Ureter (tissue), 1 donor: ENCODE measurements at places on chromosomes 2 and 18.

- no peak for DNase-seq
Observed at GRCh38 chr18:9988665-9989064, 74.8 kb downstream of the VAPA start.

GRCh38 chr2:142937347-142937746, 59.9 kb downstream of the KYNU start:
- DNase-seq: no peak

DNA sequence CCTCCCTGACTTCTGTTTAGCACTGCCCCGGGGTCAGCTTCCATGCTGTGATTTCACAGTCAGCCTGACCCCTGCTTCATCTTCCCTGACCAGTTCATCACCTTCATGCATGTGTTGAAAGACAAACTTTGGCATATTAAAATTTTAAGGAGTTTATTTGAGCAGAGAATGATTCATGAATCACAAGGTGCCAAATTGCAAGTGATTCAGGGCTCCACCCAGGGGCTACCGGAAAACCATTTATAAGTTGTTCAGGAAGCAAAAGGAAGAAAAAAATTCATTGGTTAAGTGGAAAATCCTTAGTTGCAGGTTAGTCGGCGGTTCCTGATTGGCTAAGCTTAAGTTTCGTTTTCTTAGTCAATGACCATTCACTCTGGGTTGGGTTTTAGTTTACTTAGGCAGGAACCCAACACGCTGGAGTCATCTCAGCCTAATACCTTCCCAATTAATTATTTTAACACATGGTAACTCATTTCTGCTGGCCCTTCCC, 10.6 kb downstream of the IL1F10 start:
- DNase-seq: peak; percentile 66

- no peak for DNase-seq
Observed at GRCh38 chr2:41725901-41726300, 321.9 kb upstream of the PKDCC start.

DNA sequence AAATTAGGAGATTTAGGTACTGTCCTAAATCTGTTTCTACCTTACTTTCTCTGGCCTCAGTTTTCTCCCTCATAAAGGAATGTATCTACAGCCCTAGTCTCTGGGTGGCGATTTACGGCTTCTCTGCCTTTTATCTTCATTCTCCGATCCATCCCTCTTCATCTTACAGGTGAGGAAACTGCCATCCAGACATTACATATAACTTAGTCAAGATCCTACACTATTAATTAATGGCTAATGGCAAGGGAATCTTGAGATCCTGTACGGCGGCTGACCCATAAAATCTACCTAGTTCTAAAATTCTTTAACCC, 386 bp upstream of the YIPF4 start:
- no peak for DNase-seq

DNA sequence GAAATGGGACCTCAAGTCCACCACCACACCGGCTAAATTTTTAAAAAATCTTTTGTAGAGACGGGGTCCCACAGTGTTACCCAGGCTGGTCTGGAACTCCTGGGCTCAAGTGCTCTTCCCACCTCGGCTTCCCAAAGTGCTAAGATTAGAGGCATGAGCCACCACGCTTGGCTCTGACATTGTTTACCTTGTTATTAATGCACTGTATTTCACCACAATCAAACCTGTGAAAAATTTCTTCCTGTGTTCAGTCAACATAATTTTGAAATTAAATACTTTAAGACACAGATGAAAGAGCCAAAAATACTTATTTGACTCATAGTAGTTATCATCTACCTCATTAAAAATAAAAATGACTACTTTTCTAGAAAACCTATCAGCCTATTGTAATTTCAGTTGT, 16.0 kb upstream of the FAM124B start:
- no peak for DNase-seq

DNA sequence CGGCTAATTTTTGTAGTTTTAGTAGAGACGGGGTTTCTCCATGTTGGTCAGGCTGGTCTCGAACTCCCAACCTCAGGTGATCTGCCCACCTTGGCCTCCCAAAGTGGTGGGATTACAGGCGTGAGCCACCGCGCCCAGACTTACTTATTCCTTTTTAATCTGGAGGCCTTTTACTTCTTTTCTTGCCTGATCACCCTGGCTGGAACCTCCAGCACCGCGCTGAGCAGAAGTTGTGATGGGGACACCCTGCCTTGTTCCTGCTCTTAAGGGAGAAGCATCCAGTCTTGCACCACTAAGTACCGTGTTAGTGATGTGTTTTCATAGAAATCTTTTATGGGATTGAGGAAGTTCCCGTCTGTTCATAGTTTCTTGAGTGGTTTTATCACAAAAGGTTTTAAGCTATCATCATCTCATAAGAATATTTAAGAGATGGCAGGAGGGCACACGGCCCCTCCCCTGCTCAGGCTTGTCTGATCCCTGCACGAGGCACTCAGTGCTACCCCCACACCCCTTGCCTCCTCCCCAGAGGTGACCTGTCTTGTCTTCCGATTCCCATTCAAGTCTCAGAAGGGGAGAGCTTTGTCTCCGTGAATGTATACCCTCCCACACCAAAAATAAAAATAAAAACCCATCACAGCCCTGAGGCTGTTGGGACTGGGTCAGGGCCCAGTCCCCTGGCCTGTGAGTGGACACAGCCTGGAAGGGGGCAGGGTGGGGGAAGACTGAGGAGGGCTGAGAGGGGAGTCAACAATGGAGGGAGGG, 65.3 kb upstream of the SMAD7 start:
- DNase-seq: peak; percentile 25

- no peak for DNase-seq
Observed at GRCh38 chr2:33022989-33023727, 76.4 kb downstream of the LTBP1 start.

- DNase-seq: no peak
Observed at GRCh38 chr2:33478968-33479731, 2.7 kb downstream of the RASGRP3 start.

GRCh38 chr2:175203621-175204496, 22.3 kb upstream of the ATP5MC3 start:
- DNase-seq: peak; percentile 54

DNA sequence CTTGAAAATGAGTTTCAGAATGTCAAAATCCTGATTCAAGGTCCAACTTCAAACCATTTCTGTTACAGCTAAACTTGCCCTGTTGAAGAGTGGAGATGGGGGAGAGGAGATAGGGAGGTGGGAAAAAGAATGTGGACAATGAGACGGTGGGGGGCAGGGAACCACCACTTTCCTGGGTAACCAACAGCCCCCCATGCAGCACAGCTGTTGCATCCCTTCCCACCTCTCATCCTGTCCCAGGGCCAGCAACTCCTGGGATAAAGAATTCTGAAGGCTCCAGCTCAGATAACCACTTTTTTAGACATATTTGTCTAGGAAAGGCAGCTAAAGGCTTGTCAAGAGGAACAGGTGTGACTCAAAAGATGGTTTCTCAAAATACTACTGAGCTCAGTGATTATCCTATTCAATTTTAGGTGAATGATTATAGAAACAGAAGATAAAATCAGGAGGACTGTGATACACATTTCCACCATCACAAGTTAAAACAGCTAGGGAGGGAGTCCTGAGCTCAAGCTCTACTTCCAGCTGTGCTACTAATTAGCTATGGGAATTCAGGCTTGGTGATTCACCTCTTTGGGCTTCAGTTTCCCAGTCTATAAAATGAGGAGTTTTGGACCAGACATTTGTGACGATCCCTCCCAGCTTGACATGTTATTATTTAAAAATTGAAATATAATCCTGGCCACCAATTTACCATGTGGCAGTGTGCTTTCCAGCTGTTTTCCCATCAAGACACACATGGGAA, 36.3 kb downstream of the HDHD2 start:
- DNase-seq: no peak

DNA sequence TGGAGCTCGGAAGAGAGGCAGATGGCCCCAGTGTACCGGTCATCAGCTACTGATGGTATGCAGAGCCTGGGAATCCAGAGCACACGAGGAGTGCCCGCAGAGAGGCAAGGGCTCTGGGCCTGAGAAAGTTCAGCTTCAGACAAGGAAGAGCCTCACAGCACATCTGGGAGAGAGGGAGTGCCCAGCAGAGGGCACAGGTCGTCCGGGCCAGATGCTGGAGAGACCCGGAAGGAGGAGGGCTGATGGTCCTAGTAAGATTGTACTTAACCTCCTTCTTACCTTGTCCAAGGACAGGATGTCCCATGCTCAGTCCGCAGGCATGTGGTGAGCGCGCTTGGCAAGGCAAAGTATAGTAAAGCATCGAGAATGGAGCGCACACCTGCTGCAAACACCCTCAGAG, 24.4 kb upstream of the CHMP1B start:
- no peak for DNase-seq

GRCh38 chr2:64212801-64213321, 68.6 kb upstream of the PELI1 start:
- DNase-seq: no peak

GRCh38 chr2:239143858-239144712, 256.7 kb downstream of the HDAC4 start:
- no peak for DNase-seq

DNA sequence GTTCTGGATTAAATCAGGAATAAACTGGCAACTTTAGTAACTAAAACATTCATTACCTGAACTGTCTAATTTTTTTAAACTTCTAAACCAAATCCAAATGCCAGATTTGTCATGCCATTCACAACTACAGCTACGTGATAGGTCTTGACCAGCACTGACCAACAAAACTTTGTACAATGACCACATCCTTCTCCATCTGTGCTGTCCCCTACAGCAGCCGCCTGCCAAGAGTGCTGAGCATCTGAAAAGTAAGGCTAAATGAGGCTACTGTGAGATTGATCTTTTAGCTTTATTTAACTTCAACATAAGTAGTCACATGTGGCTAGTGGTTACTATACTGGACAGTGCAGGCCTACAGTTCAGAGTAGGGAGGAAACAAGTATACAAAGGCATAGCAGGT, 7.6 kb downstream of the FAM168B start:
- no peak for DNase-seq

- DNase-seq: no peak
Observed at GRCh38 chr2:171447675-171448074, 13.6 kb downstream of the DCAF17 start.

- no peak for DNase-seq
Observed at GRCh38 chr2:29273685-29274611, 158.7 kb downstream of the CLIP4 start.

GRCh38 chr2:174153757-174154680, 94.3 kb downstream of the OLA1 start:
- no peak for DNase-seq

- DNase-seq: peak; percentile 94
Observed at GRCh38 chr2:9951522-9952285, at the start of gene GRHL1. TSS of gene GRHL1 (plus strand) at chr2:9951693. CDS start at chr2:9951834, 141 bp downstream.

DNA sequence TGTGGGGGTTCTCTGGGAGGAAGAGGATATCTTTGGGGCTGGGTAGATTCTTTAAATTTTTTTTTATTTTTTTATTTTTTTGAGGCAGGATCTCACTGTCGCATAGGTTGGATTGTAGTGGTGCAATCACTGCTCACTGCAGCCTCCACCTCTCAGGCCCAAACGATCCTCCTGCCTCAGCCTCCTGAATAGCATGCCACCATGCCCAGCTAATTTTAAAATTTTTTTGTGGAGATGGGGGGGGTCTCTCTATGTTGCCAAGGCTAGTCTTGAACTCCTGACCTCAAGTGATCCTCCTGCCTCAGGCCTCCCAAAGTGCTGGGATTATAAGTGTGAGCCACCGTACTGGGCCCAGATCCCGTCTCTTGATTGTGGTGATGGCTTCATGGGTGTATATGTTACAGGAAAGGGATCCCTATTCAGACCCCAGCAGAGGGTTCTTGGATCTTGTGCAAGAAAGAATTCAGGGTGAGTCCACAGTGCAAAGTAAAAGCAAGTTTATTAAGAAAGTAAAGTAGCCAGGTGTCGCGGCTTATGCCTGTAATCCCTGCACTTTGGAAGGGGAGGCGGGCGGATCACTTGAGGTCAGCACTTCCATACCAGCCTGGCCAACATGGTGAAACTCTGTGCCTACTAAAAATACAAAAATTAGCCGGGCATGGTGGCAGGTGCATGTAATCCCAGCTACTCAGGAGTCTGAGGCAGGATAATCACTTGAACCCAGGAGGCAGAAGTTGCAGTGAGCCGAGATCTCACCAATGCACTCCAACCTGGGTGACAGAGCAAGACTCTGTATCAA, 2.0 kb upstream of the C2orf68 start:
- DNase-seq: no peak

GRCh38 chr2:164430166-164430783, 191.0 kb downstream of the GRB14 start:
- DNase-seq: no peak

DNA sequence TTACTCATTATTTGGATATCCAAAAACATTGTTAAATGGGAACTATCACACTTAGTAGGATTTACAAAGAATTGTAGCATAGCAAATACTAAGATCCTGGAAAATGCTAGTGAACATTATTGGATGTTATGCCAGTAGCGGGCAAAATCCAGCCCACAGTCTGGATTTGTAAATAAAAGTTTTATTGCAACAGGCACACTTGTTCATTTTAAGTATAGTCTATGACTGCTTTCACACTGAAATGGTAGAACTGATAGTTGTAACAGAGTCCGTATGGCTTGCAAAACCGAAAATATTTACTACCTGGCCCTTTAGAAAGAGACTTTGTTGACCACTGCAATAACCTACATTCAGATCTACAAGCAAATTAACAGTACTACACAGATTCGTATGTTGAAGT, 53.6 kb downstream of the ACVR1 start:
- DNase-seq: no peak

GRCh38 chr2:86598966-86599365, 24.7 kb downstream of the RNF103 start:
- no peak for DNase-seq

DNA sequence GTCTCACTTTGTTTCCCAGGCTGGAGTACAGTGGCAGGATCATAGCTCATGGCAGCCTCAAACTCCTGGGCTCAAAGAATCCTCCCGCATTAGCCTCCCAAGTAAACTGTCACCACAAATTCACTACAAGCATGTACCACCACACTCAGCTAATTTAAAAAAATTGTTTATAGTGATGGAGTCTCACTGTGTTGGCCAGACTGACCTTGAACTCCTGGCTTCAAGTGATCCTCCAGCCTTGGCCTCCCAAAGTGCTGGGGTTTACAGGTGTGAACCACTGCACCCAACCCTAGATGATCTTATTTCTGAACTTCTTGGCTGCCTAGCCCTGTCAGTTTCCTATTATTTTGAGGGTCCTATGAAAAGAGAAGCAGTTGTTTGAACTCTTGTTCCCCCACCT, 14.8 kb downstream of the DYNC2LI1 start:
- no peak for DNase-seq

DNA sequence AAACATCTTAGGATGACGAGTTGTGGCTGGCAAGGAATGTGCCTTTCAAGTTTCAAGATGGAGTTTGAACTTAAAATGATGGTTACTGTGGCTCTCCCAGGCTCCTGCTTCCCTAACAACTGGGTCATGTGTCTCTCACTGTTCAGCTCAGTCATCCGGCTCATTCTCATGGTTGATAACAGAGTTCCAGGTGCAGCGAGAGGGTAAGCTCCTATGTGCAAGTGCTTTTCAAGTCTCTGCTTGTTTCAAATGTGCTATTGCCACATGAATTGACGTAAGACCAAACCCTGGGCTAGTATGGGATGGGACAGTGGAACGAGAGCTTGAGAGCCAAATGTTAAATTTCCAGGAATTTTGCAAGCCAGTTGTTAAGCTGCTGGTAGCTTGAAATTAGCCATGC, 19.5 kb upstream of the PUM2 start:
- peak; percentile 73 for DNase-seq
